Uterus (tissue), 4 donors: ENCODE measurements at places on chromosomes 12 and 14. TPM values are rescaled to one million over a fixed set of nuclear protein-coding genes. Genes with fewer than 3 reads are reported as not detected.

The BCL2L14 gene
- total RNA-seq, result not detected

The SMOC1 gene
- not detected for total RNA-seq

The CLEC4D gene
- not detected for total RNA-seq

The RNU4-1 gene
- under 0.01 TPM for total RNA-seq

The PTPN6 gene
- total RNA-seq, result 0.77 TPM

The HOXC10 gene
- total RNA-seq, result 1.3 TPM

DNA sequence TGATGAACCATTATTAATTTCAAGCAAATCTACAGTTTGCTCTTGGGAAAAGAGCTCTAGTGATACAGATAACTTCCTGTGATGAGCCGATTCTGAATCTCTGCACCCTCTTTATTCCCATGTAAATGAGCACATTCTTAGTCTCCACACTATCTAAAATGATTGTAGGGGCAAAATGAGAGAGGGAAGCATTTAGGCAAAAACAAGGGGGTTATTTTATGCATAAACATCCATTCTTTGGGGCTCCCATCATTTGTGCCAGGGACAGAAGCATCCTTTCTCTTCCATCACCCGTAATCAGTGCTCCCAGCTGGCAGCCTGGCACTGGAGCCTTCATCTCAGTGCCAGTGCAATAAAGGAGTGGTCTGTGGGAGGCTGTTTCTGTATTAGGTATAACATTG is 1.7 kb upstream of the GPD1 start:
- DNase-seq, result no peak

GRCh38 chr12:91854725-91855124 is 290.9 kb downstream of the BTG1 start:
- DNase-seq, result peak; percentile 60

GRCh38 chr14:102980409-102980810 is 57.9 kb downstream of the AMN start:
- DNase-seq, result no peak

- DNase-seq, result peak; percentile 40
Observed at GRCh38 chr12:50572287-50572686, 67.5 kb downstream of the DIP2B start.

- DNase-seq, result no peak
Observed at GRCh38 chr14:62117751-62118105, 355.5 kb downstream of the SNAPC1 start.

- no peak for DNase-seq
Observed at GRCh38 chr12:49197256-49197655, 8.4 kb upstream of the TUBA1A start.

GRCh38 chr14:89616852-89617341 is 199.9 kb upstream of the FOXN3 start:
- no peak for DNase-seq
